ENCODE measurements at places on chromosomes 2 and 18. TPM values are rescaled to one million over a fixed set of nuclear protein-coding genes. Genes with fewer than 3 reads are reported as not detected.

GRCh38 chr2:157250836-157251235 is 6.7 kb upstream of the GALNT5 start:
- DNase-seq = no peak

The COLEC11 gene
- total RNA-seq = not detected

DNA sequence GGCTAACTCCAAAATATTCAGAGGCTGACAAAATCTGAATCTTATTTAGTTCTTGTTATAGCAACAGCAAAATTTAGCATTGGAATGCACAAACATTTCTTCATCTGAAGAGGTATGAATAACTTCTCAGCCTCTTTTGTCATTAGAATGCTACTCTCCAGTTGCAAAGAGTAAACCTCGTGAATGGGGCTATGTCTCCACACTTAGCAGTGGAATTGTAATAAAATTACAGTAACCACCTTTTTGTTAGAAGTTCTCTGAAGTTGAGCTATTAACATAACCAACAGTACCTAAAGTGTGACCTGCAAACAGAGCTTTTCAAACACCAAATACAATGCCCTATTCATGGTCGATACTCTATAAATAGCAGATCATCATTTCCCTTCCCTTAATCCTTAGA is 50.2 kb upstream of the GALNT3 start:
- no peak for DNase-seq

DNA sequence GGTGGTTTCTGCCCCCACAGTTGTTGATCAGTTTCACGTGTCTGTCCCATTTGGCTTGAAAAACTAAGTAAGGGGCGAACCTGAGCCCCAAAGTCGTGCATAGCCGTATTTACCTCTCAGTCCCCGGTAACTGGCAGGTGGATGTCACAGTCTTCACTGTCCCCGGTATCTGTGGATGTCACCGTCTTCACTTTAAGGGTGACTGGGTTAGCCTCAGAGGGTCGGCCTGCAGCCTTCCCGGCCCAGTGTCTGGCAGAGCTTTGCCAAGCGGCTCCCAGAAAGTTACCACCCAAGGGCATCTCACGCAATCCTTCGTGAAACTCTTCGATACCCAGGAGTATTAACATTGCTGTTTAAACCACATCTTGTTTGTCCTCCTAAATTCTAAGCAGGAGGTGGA is 125.3 kb upstream of the CTDP1 start:
- no peak for DNase-seq

The LTBP1 gene
- 99.0 TPM for total RNA-seq

DNA sequence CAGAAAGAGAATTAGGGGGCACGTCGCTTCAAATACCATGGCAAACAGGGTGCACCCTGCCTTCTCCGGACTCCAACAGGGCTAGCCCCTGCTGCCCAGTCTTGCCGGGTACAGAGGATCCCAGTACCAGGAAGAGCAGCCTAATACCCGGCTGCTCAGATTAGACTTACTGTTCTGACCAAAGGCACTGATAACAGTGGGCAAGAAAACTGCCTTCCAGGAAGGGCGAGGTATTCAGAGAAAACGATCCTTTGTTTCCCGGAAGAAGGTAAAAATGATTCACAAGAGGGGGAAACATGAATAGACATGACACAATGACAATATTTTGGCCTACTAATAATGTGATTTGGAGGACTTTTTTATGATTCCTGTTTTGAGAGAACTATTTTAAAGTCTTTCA is 99.9 kb downstream of the SS18 start:
- no peak for DNase-seq

GRCh38 chr2:6236317-6236716 is 544.1 kb downstream of the SOX11 start:
- no peak for DNase-seq

DNA sequence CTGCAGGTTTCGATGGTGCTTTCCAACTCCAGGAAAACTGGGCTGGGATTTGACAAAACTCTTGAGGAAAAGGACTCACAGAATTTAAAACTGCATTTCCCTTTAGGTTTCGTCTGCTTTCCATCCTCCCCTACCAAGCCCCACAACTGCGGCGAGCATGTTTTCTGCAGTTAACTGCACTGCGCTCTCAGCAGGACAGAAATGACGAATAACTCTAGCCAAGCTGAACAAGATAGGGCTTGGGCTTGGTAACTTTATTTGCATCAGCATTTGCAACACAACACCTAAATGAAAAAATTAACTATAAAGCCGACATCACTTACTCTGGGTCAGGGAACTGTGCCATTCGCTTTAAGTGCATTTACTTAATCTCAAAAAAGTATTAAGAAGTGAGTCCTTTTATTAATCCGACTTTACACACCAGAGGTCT is 669 bp upstream of the PIKFYVE start:
- peak; percentile 23 for DNase-seq

- DNase-seq = no peak
These were observed 258.9 kb downstream of the DCC start for GRCh38 chr18:52598921-52599320.

GRCh38 chr2:112870841-112871835 is 34.6 kb upstream of the IL1B start:
- no peak for DNase-seq

The ZNF396 gene
- 2.0 TPM for total RNA-seq

DNA sequence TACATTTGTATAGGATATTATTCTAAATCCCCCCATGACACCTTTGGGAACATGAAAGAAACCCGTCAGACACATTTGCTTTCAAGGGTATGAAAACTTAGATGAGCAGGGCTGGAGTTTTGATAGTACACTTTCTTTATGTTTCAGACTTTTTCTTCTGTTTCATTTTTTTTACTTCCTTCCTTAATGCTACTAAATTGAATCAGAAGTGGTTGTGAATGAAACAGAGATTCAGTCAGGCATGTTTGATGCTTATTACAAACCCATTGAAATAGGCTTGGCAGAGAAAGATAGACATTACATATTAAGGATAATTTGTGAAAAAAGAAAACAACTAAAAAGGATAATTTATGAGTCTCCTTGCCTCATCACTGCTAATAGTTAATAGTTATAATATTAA is 26.8 kb downstream of the SLC30A6 start:
- no peak for DNase-seq

- no peak for DNase-seq
These were observed 437.6 kb downstream of the NCKAP5 start for GRCh38 chr2:133130548-133131246.

The CHRNA1 gene
- total RNA-seq = not detected

DNA sequence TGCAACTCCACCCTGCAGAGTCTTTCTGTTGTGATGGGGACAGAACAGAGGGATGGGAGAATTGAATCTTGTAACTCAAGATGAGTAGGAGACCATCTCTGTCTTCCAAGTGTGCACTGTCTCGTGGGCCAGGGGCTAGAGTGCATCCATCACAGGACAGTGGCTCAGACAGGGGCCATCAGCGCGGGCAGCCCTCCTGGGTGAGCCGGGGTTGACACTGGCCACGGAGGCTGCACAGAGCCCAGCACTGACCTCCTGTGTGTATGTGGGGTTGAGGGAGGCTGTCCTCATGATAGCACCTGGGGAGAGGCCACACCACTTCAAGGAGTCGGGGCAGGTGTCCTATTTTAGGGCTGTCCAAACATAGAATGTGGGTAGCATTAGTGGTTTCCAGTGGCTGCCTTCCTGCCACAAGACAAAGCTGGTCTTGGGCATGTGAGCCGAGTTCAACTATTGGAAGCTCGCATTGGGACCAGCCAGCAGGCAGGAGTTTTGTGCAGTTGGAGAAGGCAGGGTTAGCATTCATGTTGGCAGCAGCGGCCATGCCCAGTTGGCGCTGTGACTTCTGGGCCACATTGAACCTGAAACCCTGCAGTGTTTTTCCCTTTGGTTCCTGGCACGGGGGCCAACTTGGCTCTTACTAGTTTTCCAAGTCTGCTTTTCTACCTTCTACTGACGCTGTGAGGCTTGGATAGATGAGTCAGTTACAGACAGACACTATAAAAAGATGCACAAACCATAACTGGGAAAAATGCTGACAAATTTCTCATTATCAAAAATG is 45.3 kb downstream of the ACOXL start:
- no peak for DNase-seq

- no peak for DNase-seq
These were observed 21.6 kb downstream of the SLC38A11 start for GRCh38 chr2:164933671-164934189.

The MOGAT1 gene
- not detected for total RNA-seq

DNA sequence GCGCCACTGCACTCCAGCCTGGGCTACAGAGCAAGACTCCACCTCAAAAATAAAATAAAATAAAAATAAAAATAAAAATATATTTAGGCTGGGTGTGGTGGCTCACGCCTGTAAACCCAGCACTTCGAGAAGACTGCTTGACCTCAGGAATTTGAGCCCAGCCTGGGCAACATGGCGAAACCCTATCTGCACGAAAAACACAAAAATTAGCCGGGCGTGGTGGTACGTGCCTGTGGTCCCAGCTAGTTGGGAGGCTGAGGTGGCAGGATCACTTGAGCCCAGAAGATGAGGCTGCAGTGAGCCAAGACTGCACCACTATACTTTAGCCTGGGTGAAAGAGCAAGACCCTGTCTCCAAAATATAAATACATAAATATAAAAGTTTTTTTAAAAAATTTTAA is 6.4 kb downstream of the RTN4 start:
- DNase-seq = no peak

The GPR55 gene
- not detected for total RNA-seq

- no peak for DNase-seq
These were observed 21.0 kb upstream of the SLC38A11 start for GRCh38 chr2:164976301-164976700.

DNA sequence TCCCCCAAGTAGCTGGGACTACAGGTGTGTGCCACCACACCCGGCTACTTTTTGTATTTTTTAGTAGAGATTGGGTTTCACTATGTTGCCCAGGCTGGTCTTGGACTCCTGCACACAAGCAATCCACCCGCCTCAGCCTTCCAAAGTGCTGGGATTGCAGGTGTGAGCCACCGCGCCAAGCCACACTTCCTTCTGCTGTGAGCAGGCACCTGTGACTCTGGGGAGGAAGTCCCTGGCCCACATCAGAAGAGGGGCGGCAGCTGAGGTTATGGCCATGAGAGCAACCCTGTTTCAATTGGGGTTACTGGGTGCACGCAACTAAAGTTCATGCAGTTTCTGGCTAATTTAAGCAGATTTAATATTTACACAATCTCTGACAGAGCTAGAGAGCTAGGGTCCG is 91.0 kb downstream of the PLB1 start:
- DNase-seq = no peak

DNA sequence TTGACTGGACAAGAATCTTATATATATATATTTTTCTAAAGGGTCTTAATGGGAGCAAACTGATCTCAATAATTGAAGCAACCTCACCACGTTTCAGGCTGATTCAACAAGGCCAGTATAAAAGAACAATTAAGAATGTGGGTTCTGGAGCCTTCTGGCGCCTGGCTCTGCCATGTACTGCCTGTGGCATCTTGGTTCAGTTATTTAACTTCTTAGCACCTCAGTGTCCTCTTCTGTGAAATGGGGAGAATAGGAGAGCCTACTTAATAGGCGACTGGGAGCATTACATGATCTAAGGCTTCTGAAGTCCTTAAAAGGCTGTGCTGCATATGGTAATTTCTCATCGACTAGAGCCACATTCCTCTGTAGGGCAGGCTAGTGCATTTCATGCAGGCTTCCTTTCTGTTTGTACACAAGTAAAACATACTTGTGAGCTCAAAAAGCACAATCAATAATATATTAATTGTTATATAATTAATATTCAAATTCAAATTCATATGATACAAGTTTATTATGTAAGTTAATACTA is 118.4 kb upstream of the LYPD1 start:
- DNase-seq = no peak

DNA sequence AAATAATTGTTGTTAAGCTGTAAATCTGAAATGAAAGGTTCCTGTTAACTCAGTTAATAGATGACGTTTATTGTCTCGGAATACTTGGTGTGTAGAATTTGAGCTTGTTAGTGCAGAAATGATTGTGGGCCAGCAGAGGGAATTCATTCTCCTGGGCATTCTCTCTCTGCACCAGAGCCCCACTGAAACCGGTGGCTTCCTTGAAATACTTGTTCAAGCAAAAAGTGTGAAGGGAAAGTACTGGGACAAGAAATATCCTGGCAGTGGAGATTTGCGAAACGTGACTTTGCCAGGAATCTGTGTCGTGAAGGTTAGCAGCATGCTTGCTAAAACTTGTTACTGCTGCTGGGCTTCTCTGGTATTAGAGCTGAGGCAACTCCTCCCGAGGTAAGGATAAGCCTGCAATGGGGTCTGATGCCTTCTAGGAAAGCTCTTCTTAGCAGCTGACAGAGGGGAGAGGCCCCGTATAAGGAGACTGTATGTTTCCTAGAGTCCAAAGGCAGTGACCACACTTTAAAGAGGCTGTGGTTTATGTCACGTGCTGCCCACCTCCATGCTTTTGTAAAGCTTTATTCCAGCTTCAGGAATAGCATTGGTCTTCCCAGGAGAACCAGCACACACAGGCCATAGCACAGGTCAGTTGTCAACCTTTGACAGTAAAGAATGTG is 2.0 kb downstream of the ITGA6 start:
- peak; percentile 60 for DNase-seq

Measured in MCF 10A (cell line).